ENCODE measurements at places on chromosomes 12 and 14. TPM values are rescaled to one million over a fixed set of nuclear protein-coding genes. Genes with fewer than 3 reads are reported as not detected.

- H3K4me1 ChIP-seq = no peaks in the 10 kb centered on the region
- H3K36me3 ChIP-seq = no peaks in the 10 kb centered on the region
- H3K4me3 ChIP-seq = no peak overlapping the region
- DNase-seq = no peak
- H3K27ac ChIP-seq = no peak overlapping the region
These were observed 37.1 kb upstream of the PLEK2 start for GRCh38 chr14:67449096-67449495.

DNA sequence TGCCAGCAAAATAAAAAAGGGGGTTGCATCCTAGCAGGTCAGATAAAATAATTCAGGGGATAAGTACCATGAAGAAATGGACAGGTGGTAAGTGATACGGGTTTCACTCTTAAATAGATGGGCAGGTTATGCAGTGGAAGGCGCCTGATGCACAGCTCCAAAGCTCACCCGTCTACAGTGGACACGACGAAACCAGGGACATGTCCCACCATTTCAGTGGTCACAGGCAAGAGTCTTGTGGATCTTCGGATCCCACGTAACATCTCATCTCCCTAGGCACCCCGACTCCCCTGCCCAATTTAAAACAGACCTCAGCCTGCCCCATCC lies 60.5 kb downstream of the DDX51 start:
- no peaks in the 10 kb centered on the region for H3K27me3 ChIP-seq
- DNase-seq = no peak
- H3K27ac ChIP-seq = peak overlapping the region; percentile 58
- no peaks in the 10 kb centered on the region for H3K36me3 ChIP-seq

GRCh38 chr12:47360093-47360480 lies 280.3 kb upstream of the AMIGO2 start:
- no peak for DNase-seq
- H3K4me3 ChIP-seq = no peak overlapping the region
- no peak overlapping the region for H3K27ac ChIP-seq
- H3K36me3 ChIP-seq = no peaks in the 10 kb centered on the region

Gene FAM181A
- not detected for total RNA-seq

DNA sequence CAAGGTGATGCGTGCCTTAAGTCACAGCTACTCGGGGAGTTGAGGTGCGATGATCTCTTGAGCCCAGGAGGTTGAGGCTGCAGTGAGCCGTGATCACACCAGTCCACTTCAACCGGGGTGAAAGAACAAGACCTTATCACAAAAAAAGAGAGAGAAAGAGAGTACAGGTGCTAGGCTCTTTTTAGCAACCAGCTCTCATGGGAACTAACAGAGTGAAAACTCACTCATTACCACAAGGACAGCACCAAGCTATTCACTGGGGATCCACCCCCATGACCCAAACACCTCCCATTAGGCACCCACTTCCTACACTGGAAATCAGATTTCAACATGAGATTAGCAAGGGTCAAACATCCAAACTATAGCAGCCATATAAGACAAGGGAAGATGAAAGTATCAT lies 164.2 kb downstream of the NDUFA12 start:
- no peak overlapping the region for H3K27ac ChIP-seq
- DNase-seq = no peak
- no peaks in the 10 kb centered on the region for H3K4me1 ChIP-seq
- no peak overlapping the region for H3K4me3 ChIP-seq
- H3K27me3 ChIP-seq = no peaks in the 10 kb centered on the region

DNA sequence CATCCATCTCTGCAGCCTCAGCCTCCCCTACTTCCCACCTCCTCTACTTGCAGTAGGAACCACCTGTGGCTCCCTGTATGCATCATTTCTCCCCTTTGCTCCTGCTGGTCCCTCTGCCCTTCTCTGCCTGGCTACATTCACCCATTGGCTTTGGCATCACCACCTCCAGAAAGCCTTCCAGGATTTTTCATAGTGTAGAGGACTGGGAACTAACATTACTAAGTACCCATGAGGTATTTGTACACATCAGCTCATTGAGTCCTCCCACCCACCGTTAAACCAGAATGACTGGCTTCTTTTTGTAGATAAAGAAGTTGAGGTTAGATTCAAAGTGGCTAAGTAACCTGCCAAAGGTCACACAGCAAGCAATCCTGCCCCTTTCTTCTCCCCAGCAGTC lies 17.1 kb downstream of the SYNE3 start:
- no peaks in the 10 kb centered on the region for H3K27me3 ChIP-seq
- no peaks in the 10 kb centered on the region for H3K36me3 ChIP-seq
- H3K4me3 ChIP-seq = no peak overlapping the region
- no peak for DNase-seq

GRCh38 chr12:52285851-52286530 lies 5.3 kb downstream of the KRT81 start:
- H3K27ac ChIP-seq = no peak overlapping the region
- H3K27me3 ChIP-seq = no peaks in the 10 kb centered on the region
- DNase-seq = no peak
- no peak overlapping the region for H3K4me3 ChIP-seq
- no peaks in the 10 kb centered on the region for H3K4me1 ChIP-seq

GRCh38 chr12:126107659-126108058 lies 1042.4 kb downstream of the AACS start:
- H3K27me3 ChIP-seq = no peaks in the 10 kb centered on the region
- no peak for DNase-seq
- H3K36me3 ChIP-seq = no peaks in the 10 kb centered on the region
- H3K4me1 ChIP-seq = no peaks in the 10 kb centered on the region

DNA sequence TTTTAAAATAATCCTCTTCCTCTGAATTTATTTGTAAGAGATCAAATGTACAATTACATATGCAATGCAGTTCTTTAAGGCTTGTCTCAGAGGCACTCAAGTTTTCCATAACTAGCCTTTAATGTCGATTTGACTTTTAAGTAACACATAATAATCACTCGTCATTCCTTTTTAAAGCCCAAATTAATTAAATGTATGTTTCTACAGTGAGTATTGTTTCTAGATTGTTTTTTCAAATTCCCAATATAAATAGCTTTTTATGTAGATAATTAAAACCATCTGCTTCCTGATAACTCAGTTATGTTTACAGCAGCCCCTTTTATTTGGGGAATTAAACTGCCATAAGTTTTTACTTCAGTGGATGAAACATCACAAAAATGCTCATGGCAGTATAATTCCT lies 185.1 kb downstream of the ETNK1 start:
- no peaks in the 10 kb centered on the region for H3K4me1 ChIP-seq
- H3K36me3 ChIP-seq = no peaks in the 10 kb centered on the region
- no peak overlapping the region for H3K4me3 ChIP-seq
- H3K27ac ChIP-seq = no peak overlapping the region
- DNase-seq = no peak
- no peaks in the 10 kb centered on the region for H3K27me3 ChIP-seq

GRCh38 chr12:120228291-120229070 lies 27.6 kb upstream of the RPLP0 start:
- peak; percentile 96 for DNase-seq
- H3K27me3 ChIP-seq = no peaks in the 10 kb centered on the region
- no peaks in the 10 kb centered on the region for H3K36me3 ChIP-seq
- peaks cover 53% of the 10 kb centered on the region for H3K4me1 ChIP-seq
- H3K27ac ChIP-seq = peak overlapping the region; percentile 86

Gene FAIM2
- 3.6 TPM for total RNA-seq

Gene RAD9B
- total RNA-seq = 0.19 TPM

DNA sequence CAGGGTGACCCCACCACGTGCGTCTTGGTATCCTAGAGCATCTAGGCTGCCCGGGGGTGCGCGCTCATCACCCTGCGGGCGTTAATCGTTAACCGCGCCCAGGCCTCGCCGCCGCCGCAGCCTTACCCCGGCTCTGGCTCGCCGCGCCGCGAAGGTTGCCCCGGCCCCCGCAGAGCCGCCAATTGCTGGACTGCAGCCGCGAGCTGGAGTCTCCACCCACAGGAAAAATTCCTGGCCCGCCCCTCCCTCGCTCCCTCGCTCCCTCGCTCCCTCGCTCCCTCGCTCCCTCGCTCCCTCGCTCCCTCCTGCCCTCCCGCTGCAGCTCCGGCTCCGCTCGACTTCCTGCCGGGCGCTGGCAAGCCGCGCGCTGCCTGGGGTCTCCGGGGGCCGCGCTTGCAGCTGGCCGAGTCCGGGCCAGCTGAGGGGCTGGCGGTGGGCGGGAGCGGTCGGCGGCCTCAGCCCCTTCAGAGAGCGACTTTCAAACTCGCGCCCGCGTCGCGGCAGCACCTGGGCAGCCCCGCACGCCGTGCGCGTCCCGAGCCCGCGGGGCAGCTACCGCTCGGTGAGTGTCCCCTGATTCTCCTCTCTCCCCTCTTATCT lies at the start of gene PLEKHG3:
TSS of gene PLEKHG3 (plus strand) at position 282 of the 600 bp plus-strand sequence. CDS start 23,208 bp downstream, outside the sequence.
- H3K4me3 ChIP-seq = peak within 1 kb of the TSS; percentile 69
- H3K27me3 ChIP-seq = no peaks in the 10 kb centered on the region
- DNase-seq = peak; percentile 89
- H3K36me3 ChIP-seq = no peaks in the 10 kb centered on the region

Gene RASAL1
- 9.0 TPM for total RNA-seq

GRCh38 chr12:53093777-53094393 lies 3.6 kb upstream of the IGFBP6 start:
- no peaks in the 10 kb centered on the region for H3K27me3 ChIP-seq
- H3K36me3 ChIP-seq = no peaks in the 10 kb centered on the region
- H3K4me3 ChIP-seq = no peak overlapping the region
- DNase-seq = peak; percentile 16
- H3K27ac ChIP-seq = peak overlapping the region; percentile 55

- no peaks in the 10 kb centered on the region for H3K27me3 ChIP-seq
- DNase-seq = peak; percentile 65
- H3K36me3 ChIP-seq = no peaks in the 10 kb centered on the region
- peak overlapping the region; percentile 65 for H3K4me3 ChIP-seq
- H3K27ac ChIP-seq = peak overlapping the region; percentile 91
These were observed 511 bp downstream of the ANO6 start for GRCh38 chr12:45216230-45216982.

Gene TRIAP1
- 27.8 TPM for total RNA-seq

Gene BCL11B
- total RNA-seq = 5.6 TPM

GRCh38 chr12:124378926-124379325 lies 84.0 kb downstream of the RFLNA start:
- no peak for DNase-seq
- no peaks in the 10 kb centered on the region for H3K27me3 ChIP-seq
- H3K36me3 ChIP-seq = peaks cover 5% of the 10 kb centered on the region
- no peak overlapping the region for H3K27ac ChIP-seq

DNA sequence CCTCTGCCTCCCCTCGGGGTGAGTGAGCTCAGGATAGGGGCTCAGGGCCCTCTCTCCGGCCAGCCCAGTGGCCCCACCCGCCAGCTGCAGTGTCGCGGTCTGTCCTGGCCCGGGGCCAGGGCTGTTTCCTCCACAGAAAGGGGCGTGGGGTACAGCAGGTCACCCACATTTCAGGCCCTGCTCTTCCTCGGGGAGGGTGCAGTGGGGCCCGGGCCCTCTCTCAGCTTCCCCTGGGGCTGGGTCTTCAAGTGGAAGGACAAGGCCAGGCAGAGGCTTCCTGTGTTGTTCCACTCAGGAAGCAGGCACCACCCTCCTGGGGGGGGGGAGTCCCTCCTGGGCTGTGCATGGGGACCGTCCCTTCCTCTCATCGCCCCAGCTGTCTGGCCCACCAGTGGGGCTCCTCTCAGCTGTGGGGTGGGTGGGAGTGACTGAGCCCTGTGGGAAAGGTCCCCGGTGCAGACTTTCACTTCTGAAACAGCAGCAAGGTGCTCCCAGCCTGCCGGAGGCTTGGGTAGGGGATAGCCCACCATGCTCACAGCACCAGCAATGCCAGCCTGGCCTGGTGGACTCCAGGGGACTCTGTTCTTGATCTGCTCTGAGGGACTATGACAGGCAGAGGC lies 3.7 kb downstream of the GPR132 start:
- no peaks in the 10 kb centered on the region for H3K27me3 ChIP-seq
- peak overlapping the region; percentile 43 for H3K27ac ChIP-seq
- H3K4me1 ChIP-seq = no peaks in the 10 kb centered on the region
- peak overlapping the region; percentile 15 for H3K4me3 ChIP-seq

DNA sequence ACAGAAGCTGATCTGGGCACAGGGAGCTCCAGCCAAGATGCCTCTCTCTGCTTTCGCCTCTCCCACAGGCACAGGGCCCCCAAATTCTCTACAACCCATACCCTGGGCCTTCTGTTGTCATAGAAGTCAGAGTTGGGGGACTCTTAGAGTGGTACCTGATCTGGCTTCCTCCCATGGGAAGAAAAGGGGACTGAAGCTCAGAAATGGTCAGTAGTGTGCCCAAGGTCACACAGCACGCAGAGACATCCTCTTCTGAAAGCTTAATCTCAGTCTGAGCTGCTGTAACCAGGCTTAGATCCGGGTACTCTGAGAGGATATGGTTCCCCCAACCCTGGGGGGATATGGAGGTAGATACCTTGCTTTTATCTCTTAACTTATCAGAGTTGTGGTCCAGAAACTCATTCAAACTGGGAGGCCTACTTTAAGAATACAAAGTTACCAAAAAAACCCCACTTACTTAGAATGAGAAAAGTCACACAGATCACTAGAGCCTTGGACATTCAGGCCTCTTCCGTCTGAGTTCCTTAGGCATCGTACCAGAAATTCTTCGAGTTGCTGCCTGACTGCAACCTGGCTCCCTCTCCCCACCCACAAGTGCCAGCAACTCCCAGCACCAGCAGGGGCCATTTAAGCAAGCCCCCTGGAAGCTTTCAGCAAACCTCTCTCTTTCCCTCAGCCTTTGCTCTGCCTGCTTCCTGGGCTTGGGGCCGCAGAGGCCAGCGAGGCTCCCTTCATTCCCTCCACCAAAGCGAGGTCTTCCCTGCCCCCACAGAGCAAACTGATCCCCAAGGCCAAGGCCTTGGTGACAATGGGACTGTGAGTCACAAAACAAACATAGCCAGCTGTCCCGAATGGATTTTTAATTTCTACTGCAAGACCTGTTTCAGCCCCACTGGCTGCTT lies 13.9 kb downstream of the KRT7 start:
- H3K27ac ChIP-seq = no peak overlapping the region
- DNase-seq = peak; percentile 59
- H3K36me3 ChIP-seq = no peaks in the 10 kb centered on the region
- no peak overlapping the region for H3K4me3 ChIP-seq
- H3K4me1 ChIP-seq = peaks cover 14% of the 10 kb centered on the region
- no peaks in the 10 kb centered on the region for H3K27me3 ChIP-seq

- H3K36me3 ChIP-seq = no peaks in the 10 kb centered on the region
- DNase-seq = no peak
- peaks cover 4% of the 10 kb centered on the region for H3K27me3 ChIP-seq
- H3K4me1 ChIP-seq = no peaks in the 10 kb centered on the region
- no peak overlapping the region for H3K4me3 ChIP-seq
- H3K27ac ChIP-seq = no peak overlapping the region
These were observed 203.8 kb downstream of the RBM19 start for GRCh38 chr12:113762155-113762881.
